Amniotic stem cell (primary cell): ENCODE measurements at places on chromosomes 2 and 18.

DNA sequence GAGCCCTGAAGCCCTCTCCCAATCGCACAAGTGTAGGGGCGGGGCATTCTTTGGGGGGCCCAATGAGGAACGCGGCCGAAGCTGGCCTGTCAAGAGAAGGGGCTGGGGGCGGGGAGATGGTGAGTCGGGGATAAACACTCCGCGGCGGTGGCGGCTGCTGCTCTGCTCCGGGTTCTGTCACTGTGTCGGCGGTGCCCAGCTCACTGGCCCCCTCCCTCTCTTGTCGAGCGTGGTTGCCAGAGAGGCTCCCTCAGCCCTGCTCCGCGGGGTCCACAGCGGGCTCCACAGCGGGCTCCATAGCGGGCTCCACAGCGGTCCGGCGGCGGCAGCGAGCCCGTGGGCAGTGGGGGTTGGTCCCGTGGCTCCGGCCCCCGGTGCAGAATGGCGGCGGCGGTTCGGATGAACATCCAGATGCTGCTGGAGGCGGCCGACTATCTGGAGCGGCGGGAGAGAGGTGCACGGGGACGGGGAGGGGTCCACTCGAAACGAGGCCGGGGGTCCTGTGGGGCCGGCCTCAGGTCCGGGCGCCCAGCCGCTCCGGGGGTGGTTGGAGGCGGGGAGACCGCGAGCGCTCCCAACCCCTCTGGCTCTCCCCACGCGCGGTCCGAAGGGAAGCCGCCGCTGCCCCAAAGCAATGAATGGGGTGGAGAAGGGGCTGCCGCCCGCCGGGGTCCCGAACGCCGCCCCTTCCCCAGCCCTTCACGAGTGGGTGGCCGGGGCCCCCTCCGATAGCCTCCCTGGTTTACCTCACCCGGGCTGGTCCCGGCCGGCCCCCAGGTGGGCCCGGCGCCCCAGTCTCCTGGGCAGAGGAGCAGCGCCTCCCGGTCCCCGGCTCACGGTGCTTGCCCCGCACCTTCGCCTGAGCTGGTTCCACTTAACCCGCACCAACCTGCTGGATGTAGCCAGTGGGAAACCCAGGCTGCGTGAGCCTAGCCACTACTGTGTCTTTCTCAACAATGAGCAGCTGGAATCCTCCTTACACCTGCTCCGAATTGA, at the start of gene MXD1:
TSS of gene MXD1 (plus strand) at position 160 of the 996 bp plus-strand sequence. CDS start at position 382, 222 bp downstream.
- DNase-seq = no peak

- no peak for DNase-seq
These were observed 598.1 kb upstream of the LRRTM4 start for GRCh38 chr2:78120275-78120674.

DNA sequence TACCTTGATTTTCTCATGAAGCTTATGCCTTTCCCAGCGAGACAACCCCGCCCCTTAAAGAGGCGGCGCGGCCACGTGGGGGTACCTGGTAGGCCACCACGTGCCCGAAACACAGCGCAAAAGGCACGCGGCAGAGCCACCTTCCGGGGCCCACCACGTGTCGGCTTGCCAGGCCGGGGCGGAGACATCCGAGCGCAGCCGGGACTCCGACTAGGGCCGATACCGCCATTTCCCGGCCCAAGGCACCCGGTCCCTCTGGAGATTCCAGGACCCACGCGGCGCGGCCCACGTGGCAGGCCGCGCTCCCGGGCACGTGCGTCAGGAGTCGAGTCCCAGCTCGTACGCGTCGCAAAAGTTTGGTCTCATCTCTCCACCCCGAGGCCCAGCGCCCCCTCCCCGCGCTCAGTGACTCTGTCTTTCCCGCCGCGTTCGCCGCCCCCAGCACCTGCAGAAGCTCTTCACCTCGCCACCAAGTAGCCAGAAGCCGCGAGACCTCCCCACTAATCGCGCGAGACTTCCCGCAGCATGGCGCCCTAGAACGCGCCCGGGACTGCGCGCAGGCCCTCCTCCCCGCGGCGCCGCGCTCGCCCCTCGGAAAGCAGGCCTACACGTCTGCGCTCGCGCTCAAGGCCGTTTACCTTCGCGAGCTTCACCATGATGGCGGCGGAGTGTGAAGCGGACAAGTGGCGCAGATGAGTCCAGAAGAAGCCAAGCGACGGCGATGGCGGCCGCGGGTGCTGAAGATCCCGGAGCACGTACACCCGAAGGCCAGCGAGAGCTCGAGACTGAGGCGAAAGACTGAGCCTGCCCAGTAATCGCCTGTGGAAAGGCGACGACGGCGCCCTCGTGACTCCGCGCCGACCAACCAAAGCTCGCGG, at the start of gene NCL:
TSS of gene NCL (minus strand) at position 787 of the 878 bp plus-strand sequence. CDS start at position 656, 131 bp downstream.
- peak; percentile 99 for DNase-seq

GRCh38 chr2:51268191-51268590, 236.3 kb upstream of the NRXN1 start:
- DNase-seq = no peak

- DNase-seq = no peak
These were observed 78.2 kb downstream of the KCTD1 start for GRCh38 chr18:26470011-26470637.

- no peak for DNase-seq
These were observed 76.9 kb downstream of the USP40 start for GRCh38 chr2:233489666-233490065.

GRCh38 chr2:98896416-98896815, 39.6 kb downstream of the CRACDL start:
- no peak for DNase-seq

DNA sequence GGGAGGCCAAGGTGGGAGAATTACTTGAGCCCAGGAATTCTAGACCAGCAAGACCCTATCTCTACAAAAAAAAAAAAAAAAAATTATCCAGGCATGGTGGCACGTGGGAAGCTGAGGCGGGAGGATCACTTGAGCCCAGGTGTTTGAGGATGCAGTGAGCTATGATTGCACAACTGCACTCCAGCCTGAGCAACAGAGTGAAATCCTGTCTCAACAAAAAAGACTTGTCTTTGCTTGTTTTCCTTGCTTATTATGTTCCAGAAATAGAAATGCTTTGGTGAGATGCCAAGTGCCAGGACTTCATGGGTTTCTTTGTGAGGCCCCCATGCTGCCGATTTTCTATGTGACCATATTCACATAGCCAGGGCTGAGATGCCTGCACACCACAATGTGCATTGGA, 9.0 kb downstream of the DCDC2C start:
- DNase-seq = no peak

DNA sequence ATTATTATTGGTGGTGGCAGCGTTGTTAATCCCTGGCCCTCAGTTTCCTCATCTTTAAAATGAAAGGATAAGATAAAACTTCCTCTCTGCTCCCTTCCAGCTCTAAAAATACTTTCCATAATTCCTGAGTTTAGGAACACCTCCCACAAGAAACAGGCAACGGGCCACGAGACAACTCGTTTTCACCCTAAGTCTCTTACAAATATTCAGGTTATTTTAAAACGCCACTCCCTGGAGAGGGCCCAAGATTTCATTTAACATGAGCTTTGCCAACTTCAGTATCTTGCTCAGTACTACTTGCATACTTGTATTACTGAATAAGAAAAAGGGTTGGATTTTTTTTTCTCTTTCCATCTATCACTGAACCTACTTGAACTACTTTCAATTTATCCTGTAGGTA, 611.1 kb upstream of the FANCL start:
- no peak for DNase-seq

- no peak for DNase-seq
These were observed 124.0 kb downstream of the GULP1 start for GRCh38 chr2:188415754-188416083.

DNA sequence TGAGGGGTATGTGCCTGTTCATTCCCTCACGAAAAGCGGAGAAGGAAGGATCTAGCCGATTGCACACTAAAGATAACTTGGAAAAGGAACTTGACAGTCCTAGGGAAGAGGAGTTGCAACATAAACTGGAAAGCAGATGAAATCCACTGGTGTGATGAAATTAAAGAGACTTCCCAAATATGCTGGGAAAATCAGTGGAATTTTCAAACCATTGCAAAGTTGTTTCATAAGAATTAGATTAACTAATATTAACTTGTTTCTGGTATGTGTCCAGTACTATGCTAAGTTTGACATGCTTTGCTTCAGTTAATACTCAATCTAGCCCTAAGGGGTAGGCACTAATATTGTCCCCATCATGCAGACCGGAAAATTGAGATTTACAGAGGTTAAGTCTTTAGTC, 222.7 kb downstream of the IKZF2 start:
- DNase-seq = no peak

- DNase-seq = no peak
These were observed 52.7 kb downstream of the NAB1 start for GRCh38 chr2:190701586-190701985.

GRCh38 chr2:136055929-136056688, 61.8 kb downstream of the CXCR4 start:
- DNase-seq = no peak

DNA sequence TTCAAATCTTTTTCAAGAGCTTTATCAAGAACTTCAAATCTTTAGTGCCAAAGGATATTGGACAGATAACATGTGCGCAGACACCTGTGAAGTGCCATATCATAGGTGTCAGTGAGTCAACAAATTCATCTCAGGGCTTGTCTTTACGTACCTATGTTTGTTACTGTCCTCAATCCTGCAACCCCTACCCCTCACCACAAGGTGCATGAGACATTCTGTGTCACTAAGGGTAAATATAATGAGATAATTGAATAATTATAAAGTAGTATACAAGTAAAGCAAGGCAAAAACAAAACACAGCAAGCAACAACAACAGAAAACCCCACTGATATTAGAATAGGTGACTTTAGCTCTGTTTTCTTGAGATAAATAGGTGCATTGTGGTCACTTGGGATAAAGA, 1495.8 kb upstream of the TMEFF2 start:
- no peak for DNase-seq

GRCh38 chr2:46716927-46717326, 198.7 kb downstream of the MCFD2 start:
- no peak for DNase-seq

DNA sequence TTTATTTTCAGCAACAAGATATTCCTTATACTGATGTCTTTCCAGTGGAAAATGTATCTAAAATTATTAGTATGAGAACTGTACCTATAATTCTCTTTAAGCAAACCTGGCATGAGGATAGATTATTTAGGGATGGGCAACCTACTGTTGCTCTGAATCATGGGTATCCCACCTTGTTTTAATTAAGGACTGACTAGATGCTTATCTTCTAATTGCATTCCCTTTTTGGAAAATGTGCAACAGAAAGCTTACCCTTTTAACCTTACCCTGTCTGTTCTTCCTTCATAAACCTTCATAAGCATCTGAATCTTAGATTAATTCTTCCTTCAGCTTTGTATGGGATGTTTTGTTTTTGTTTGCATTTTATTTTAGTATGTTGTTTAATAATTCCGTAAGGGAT, 110.3 kb downstream of the TAF4B start:
- no peak for DNase-seq

DNA sequence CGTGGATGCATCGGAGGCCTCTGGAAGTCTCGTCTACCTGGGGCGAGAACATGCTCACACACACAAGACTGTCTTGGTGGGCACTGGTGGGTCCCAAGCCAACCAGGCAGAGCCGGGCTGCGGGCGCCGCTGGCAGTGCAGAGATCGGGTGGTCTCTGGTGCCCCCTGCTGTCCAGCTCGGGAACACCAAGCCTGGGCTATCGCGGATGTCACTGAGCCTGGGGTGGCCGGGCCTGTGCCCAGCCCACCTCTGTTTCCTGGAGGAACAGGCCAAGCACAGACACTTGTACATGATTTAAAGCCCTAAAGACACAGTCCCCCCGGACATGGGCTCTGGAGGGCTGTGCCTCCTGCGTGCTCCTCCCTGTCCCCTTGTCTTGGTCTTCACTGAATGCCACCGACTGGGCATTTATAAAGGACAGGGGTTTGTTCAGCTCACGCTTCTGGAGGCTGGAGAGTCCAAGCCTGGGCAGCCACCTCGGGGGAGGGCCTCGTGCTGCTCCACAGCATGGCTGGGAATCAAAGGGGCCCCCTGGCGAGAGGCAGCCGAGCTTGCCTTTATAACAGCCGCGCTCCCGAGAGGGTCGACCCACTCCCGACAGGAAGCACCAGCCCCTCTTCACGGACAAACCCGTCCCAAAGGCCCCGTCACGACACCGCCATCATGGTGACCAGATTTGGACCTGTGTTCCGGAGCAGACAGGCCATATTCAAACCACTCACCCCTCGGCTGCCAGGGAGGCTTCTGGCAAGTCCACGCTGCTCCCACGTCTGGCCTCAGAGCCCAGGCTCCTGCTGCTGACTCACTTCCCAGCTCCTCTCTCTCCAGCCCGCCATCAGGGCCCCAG, 3.6 kb upstream of the OTOS start:
- DNase-seq = peak; percentile 21

GRCh38 chr2:105087273-105087672, 49.4 kb downstream of the MRPS9 start:
- DNase-seq = no peak

DNA sequence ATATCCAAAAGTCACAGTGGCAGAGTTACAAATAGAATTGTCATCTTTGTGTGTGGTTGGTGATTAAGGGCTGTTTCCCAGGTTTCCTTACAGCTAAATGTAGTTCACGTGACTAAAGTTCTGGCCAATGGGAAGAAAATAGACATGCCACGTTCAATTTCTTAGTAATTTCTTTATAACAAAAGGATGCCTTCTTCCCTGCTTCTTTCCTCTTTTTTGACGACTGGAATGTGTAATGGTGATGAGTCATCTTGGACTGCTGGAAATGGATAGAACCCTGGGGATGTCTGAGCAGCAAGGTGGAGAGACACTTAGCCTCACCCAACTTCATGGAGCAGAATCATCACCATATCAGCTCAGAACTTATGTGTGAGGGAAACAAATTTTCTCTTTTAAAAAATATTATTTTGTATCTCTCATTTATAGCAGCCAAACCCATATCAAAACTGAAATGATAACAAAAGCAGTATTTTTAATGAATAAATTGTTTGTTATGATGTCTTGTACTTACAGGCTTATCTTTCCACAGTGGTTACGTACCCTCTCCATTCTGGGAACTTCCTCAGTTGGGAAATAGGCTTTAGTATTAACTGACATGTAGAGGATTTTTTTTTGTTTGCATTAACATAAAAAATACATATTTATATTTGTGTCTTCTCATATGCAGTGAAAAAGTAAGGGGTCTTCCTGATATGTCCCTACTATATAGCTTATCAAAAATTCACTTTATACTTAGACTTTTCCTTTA, 91.1 kb upstream of the CDH2 start:
- DNase-seq = no peak

DNA sequence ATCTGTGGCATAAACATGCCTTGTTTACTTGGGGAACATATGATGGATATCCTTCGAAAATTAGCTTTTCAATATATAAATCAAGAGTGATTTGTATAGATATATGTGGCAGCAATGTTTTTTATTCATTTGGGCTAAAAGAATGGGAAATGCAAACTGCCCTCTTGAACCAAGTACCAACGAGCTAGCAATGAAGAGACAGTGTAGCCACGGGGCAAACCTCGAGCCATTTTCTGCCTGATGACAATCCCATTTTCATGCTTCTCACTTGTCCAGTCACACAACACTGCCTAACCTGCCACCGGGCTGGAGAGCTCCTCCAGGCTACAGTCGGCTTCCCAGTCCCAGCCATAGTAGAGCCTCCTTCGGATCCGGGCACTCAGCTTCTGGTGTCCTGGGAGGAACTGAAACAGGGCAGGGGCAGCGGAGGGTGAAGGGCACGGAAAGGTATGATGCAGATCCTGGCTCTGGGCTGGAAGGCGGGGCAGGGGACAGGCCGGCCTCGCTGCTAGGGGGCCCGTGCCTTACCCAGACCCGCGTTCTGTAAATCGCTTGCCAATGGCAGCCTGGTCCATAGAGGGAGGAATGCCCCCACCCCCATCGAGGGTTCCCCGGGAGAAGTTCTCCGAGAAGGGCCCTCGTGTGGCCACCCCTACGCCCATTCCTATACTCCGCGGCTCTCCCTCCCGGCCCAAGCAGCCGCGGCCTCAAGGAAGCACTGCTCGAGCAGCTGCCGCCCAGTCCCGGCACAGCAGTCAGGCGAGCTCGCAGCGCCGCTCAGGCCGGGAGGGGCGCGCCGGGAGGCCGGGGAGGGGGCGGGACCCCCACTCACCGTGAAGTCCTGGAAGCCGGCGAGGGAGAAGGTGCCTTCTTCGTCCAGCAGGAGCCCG, 552 bp downstream of the CNPPD1 start:
- DNase-seq = no peak
